HTR-8/SVneo (cell line): ENCODE measurements at places on chromosomes 4 and X.

DNA sequence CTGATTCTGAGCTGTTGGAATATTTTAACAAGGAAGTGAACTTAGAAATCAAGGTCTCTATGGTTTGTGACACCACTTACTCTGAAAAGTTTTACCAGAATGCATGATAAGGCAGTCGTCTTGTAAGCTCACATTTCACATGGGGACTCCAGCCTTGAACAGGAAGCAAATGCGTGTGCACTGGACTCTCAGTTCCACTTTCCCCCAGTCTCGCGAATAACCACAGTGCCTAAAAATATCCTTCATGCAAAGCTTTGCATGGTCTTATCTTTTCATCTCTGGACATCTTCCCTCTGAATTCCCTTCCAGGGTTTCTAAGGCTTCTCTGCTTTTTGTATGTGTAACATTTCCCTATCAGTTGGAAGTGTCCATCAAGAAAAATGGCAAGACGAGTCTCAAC, 581.8 kb downstream of the NLGN4X start:
- DNase-seq = no peak

DNA sequence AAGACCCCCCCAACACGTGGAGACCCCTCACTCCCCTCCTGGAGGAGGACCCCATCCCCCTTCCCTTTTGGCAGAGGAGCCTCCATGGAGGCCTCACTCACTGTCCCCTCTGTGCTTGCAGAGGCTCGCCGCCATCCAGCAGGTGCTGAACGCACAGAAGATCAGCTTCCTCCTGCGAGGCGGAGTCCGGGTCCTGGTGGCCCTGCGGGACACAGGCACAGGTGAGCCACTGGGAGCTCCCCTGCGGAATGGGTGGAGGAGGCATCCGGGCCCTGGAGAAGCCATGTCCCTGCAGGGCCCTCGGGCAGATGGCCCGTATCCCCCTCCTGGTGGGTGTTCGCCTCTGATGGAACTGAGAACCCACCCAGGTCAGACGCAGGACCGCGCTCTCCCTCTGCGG, 206.5 kb downstream of the AFAP1 start:
- DNase-seq = no peak

DNA sequence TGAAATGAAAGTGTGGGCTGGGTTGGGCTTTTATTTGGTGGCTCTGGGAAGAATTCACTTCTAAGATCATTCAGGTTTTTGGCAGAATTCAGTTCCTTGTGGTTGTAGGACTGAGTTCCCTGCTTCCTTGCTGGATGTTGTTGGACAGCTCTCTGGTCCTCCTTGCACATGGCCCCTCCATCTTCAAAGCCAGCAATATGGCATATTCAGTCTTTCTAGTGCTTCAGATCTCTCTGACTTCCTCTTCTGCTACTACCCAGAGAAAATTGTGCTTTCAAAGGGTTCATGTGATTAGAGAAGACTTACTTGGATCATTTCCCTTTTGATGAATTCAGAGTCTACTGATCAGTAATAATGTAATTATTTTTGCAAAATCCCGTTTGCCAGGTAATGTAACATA, 12.8 kb upstream of the IGFBP7 start:
- no peak for DNase-seq

- DNase-seq = peak; percentile 55
These were observed 53.8 kb upstream of the OTUD4 start for GRCh38 chr4:145234091-145234706.
